ENCODE measurements at places on chromosomes 16 and 17. TPM values are rescaled to one million over a fixed set of nuclear protein-coding genes. Genes with fewer than 3 reads are reported as not detected.

NOG gene
- 1.1 TPM for polyA plus RNA-seq

PERCC1 gene
- not detected for polyA plus RNA-seq

SCARF1 gene
- polyA plus RNA-seq = 8.4 TPM

OTOP3 gene
- not detected for polyA plus RNA-seq

ARHGAP23 gene
- polyA plus RNA-seq = 51.3 TPM

LGALS9B gene
- polyA plus RNA-seq = not detected

FTO gene
- 90.8 TPM for polyA plus RNA-seq

GPR139 gene
- not detected for polyA plus RNA-seq

TBC1D3C gene
- polyA plus RNA-seq = not detected
